Stimulated activated CD4-positive, alpha-beta T cell treated with anti-CD3 and anti-CD28 coated beads, Interleukin-2, amount 100 ng/mL, for 4 hours (primary cell): ENCODE measurements at places on chromosomes 5 and 9.

- DNase-seq = no peak
Observed at GRCh38 chr5:43711496-43711895, 108.5 kb downstream of the NNT start.

- no peak for DNase-seq
Observed at GRCh38 chr9:17846948-17847655, 268.2 kb downstream of the SH3GL2 start.

- no peak for DNase-seq
Observed at GRCh38 chr5:96747720-96748119, 60.0 kb downstream of the ERAP1 start.

DNA sequence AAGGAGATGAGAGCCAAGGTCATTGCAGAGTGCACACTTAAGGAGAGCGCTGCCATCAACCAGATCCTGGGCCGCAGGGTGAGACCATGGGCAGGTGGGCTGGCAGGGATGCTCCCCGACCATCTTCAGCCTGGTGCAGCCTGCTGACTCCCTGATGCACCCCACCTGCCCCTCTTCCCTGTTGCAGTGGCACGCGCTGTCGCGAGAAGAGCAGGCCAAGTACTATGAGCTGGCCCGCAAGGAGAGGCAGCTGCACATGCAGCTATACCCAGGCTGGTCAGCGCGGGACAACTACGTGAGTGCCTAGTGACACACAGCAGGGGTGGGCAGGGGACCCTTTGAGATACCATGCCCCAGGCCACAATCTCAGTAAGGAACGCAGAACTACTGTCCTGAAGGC lies 28.3 kb downstream of the TCF7 start:
- DNase-seq = no peak

DNA sequence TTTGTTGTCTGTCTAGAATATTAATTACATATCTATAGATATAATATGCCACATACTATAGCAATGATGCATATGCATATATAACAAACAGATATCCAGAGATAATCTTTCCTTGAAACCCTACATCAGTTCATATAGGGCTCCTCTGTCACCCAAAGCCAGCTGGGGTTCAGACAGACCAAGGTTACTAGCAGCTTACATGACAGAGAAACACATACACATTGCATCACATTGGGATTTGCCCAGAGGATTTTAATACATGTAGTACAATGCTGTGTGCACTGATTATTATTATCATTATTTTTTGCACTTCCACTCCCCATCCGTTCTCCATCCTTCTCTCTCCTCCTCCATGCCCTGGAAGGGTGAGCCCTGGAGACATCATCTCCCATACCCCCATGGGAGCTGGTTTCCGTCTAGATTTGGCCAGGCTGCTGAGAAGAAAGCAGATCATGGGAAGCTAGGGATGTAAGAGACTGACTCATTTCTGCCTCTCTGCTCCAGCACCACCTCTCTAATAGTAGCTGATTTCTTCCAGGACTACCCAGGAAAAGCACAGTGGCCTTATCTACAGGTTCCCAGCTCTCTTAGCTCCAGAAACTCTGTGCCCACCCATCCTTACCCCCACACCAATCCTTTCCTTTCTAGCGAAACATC lies 23.3 kb downstream of the FST start:
- no peak for DNase-seq

GRCh38 chr9:114210136-114210535 lies 54.8 kb downstream of the COL27A1 start:
- no peak for DNase-seq

- no peak for DNase-seq
Observed at GRCh38 chr9:119974026-119974425, 604.8 kb upstream of the BRINP1 start.

DNA sequence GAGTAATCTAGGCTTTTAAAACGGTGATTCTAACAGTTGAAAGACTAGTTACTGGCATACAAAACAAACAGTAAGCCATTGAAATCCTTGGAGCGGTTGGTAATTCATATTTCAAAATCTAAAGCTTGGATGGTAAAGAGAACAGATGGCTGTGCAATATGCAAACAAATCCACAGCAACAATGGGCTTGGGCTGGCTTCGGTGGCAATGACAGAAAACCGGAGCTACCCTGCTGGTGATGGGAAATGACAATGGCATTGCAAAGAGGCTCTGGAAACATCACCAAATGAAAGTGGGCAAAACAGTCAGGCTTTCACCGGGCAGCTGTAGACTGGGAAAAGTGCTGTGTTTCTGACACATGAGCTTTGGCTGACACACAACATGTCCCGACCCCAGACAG lies 42.2 kb downstream of the MED27 start:
- DNase-seq = no peak

GRCh38 chr5:120158211-120158610 lies 305.9 kb upstream of the PRR16 start:
- DNase-seq = no peak

DNA sequence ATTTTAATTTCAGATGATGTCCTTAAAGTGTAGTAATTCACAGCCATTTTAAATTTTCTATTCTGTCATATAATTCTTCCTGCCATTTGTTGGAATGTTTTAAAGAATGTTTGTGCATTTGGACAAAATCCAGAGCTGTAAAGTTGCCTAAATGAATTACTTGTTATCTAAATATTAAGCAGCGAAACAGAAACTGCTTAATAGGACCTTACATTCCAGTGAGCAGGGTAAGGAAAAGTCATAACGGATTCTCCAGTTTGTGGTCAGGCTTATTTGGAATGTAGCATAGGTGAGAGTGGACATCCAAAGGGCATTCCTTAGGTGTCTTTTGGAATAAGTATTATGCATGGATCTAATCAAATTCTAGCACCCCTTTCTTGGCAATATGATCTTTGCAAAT lies 410.4 kb upstream of the PTPRD start:
- DNase-seq = no peak

DNA sequence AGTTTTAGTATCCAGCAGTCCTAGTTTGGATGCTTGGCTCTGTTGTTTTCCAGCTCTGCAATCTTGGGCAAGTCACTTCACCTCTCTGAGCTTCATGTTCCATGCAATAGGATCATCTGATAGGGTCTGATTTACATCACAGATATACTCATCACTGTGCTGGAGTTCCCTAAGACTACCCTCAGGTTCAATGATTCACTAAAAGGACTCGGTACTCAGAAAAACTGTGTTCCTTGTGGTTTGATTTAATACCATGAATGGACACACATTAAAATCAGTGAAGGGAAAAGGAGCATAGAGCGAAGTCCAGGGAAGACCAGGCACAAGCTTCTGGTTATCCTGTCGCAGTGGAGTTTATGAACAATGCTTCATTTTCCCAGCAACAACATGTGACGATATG lies 119.9 kb upstream of the EFNA5 start:
- DNase-seq = no peak

DNA sequence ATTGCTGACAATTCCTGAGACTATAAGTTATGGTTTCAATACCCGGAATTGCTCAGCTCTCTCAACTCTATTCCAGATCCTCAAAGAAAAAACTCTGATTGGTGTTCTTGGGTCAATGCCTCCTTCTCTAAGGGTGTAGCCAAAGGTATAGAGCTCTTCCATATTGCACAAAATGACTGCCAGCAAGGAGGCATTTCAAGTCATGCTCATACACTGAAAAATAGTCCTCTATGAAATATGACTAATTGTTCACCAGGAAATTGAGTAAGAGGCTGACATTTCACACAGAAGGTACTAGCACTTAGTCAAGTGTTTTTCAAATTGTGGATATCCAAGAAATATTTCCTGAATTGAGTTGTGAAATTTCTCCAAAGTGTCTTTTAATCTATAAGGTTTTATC lies 111.1 kb upstream of the KLF9 start:
- DNase-seq = no peak

DNA sequence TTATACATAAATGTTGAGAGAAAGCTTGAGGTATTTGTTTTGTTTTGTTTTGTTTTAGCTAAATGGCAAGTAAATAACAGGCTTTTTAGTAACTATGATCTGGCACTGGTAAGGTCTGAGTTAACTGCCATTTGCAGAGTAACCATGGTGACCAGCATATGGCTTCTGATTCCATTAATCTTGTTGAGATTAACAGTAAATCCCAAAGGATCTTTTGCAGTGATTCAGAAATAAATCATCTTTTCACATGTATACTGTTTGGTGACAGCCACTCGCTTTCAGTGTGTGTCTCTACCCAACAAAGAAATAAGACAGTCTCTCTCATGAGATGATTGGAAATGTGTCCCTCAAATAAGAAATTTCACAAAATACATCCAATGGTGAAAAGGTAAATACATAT lies 235.6 kb downstream of the RAB3C start:
- DNase-seq = no peak

DNA sequence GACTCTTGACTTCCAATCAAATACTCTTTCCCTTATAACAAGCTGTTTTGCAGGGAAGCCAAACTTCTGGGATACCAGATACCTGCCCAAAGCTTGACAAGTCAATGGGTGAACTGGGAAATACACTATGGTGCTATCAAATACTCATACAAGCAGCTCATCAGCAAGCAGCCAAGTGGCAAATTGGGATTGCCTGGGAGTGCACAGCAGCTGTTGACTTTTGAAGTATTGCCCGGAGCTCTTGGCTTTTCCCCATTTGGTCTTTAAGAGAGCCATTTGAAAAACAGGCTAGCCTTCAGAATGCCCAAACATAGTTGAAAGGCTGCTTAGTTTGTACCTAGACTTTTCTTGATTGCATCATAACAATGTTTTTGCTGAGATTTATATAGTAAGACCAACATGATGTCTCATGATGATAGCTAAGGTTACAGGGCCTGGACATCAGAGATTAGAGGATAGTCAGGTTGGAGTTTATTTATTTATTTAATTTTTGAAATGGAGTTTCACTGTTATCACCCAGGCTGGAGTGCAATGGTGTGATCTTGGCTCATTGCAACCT lies 210.1 kb upstream of the ZNF608 start:
- DNase-seq = no peak

GRCh38 chr5:172245703-172246125 lies 37.9 kb downstream of the UBTD2 start:
- DNase-seq = no peak

- no peak for DNase-seq
Observed at GRCh38 chr9:120513825-120514396, 66.1 kb downstream of the CDK5RAP2 start.

DNA sequence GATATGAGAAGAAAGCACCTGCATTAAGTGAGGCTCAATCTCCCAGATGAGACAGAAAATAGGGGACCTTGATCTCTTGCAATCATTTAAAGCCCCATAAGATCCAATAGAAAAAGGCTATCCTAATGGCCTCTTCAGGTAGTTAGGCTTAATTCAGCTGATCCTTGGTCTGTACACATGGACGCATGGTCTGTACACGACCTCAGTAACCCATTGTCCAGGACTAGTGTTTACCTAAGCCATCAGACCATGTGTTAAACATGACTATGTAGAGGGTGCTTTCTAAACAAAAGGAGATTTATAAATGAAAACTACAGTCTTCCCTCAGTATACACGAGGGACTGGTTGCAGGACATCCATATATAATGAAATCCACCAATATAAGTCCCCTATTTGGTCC lies 7.5 kb downstream of the MARCHF3 start:
- DNase-seq = no peak

DNA sequence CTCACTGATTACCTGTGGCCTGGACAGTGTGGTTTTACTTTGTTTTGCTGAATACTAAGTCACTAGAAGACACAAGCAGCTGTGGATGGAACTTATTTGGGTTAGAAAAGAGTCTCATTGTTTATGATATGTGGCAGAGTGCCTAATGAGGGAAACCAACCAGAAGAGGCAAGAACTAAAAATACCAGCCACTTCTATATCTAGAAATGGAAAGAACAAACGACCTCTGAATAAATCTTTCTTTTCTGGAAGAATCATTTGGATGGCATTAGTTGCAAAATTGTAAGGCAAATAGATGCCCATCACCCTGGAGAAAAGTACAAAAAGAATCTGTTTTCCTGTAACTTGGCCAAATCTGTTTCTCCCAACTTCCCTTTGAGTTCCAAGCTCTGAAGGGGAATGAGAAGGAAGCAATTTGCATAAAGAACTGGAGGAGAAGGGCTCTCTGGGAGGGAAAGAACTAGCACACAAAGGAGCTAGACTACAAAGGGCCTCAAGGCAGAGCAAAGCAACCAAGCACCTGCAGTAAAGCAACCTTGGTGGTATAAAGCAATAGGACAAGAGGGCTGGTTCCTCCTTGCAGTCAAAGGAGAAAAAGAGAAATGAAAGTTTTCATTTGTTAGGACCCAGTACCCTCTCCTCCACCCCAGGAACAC lies 455.4 kb downstream of the CAAP1 start:
- no peak for DNase-seq
